Right atrium auricular region (tissue), 2 donors: ENCODE measurements at places on chromosomes 6 and 20. TPM values are rescaled to one million over a fixed set of nuclear protein-coding genes. Genes with fewer than 3 reads are reported as not detected.

DNA sequence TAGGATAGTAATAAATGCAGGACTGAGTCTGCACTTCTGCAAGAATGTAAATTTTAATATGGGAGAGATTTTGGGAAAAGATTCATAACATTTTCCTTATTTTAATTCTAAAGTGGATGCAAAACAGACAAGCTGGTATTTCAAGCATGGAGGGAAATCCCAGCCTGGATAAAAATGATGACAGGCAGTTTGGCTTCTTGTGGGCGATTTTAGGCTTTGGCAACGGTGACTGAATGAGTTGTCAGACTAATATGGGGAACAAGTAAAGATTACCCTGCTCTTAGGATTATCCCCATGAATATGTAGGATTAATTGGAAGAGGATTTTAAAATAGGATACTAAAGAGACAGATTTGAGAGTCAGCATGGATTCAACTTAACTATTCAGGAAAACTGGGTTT, 21.0 kb downstream of the OGFRL1 start:
- no peak for DNase-seq

DNA sequence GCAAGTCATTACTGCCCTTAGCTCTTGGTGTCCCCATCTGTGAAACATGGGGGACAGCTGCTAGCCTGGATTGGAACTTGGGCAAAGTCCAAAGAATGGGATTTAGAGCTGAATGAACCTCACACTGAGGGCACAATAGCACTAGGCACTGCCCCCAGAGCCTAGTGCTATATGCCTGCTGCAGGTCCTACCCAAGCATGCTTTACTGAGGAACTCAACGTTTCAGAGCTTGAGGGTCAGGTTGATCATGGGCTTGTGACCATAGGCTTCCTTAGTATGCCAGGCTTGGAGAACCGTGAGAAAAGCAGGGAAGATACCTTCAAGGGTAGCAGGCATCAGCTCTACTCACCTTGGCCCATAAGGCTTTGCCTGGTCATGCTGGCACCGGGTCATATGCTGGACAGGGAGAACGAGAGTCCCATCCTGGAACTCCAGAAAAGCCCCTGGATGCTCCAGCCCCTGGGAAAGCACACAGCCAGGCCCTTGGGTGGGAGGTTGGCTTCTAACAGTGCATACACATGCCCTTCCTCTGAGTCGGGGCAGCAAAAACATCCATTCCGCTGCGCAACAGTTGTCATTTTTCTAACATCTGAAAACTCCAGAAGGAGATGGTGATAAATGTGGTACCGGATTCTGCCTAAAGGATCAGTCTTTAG, 29.7 kb downstream of the EIF2S2 start:
- DNase-seq, result no peak

- no peak for DNase-seq
These were observed 193.3 kb downstream of the CLIC5 start for GRCh38 chr6:45822246-45822812.

DNA sequence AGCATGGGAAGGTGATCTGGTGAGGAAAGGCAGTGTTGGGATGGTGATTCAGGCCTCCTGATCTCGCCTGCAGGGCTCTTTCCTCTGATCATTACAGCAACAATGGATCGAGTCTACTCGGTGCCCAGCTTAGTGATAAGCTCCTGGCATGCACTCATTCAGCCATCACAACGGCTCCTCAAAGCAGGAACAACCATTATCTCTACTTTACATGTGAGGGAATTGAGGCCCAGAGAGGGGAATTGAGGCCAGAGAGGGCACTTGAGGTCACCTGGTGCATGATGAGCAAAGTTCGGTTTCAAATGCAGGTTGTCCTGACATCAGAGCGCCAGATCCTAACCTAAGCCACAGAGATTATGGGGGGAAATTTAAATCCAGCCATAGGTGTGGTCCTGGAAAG, 42.0 kb upstream of the BPIFA2 start:
- no peak for DNase-seq

- DNase-seq, result no peak
These were observed 97.2 kb upstream of the MAP7 start for GRCh38 chr6:136647363-136647852.

- DNase-seq, result no peak
These were observed 9.1 kb downstream of the GPR6 start for GRCh38 chr6:109987196-109987595.

GRCh38 chr6:87210979-87211378, 55.6 kb downstream of the ZNF292 start:
- DNase-seq, result no peak

DNA sequence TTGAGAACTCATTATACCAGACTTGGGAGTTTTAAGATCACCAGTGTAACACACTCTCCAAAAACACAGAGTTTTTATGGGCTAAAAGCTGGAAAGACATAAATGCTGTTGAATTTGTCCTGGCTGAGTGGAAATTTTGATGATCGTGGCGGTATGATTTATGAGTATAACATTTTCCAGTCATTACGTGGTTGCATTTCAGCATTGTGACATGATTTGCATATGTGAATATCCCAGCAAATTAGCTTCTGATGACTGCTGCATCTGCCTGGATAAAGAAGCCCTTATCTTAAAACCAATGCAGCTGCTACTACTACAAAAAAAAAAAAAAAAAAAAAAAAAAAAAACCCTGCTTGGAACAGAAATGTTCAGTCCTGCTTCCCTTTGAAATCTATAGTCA, 850.9 kb downstream of the TFAP2A start:
- DNase-seq, result no peak

DNA sequence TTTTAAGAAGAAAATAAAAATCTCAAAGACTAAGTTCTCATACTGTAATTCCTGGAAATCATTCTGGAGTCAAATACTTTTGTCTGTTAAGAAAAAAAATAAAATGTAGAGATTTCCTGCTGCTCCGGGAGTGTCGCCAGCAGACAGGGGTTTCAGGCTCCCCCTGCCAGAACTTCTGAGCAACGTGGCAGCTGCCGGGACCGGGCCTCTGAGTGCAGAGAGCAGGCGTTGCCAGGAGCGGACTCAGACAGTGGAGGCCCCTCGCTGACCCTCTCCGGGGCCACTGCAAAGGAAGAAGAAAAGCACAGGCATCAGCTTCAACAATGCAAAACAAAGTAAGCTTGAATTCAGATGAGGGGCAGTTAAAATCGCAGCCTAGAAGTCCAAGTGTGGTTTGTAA, 95.5 kb downstream of the THBS2 start:
- no peak for DNase-seq

DNA sequence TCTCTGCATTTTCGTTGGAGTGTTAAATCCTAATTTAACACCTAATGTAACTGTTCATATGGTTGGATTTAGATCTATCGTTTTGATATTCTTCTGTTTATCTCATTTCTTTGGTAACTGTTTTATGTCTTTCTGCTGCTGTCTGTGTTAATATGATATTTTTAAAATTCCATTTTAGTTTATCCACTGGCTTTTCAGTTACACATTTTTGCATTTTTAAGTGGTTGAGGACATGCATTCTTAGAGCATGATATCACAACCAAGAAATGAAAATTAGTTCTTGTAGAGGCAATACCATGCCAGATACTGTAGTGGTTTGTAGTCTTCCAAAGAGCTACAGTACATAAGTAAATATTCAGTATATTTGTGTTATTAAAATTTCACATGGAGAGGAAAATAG, 58.6 kb downstream of the LIN28B start:
- DNase-seq, result no peak

- DNase-seq, result no peak
These were observed 110.1 kb upstream of the SIM1 start for GRCh38 chr6:100574836-100575235.

DNA sequence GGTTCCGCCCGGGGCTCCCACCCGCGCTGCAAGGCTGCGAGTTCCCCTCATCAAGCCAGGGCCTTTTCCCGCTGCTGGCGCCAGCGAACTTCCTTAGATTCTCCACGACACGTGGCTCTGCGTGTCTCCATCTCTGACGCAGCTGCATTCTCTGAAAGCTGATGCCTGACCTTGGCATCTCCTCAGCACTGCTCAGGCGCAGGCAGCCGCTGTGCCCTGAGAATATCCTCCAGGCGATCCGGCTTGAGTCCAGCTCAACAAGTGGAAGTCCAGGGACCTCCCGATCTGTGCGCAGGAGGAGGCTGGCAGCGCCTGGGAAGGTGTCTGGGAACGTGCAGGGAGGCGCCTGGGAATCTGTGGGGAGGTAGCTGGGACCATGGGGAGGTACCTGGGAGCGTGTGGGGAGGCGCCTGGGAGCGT, 171.2 kb upstream of the THBS2 start:
- no peak for DNase-seq

DNA sequence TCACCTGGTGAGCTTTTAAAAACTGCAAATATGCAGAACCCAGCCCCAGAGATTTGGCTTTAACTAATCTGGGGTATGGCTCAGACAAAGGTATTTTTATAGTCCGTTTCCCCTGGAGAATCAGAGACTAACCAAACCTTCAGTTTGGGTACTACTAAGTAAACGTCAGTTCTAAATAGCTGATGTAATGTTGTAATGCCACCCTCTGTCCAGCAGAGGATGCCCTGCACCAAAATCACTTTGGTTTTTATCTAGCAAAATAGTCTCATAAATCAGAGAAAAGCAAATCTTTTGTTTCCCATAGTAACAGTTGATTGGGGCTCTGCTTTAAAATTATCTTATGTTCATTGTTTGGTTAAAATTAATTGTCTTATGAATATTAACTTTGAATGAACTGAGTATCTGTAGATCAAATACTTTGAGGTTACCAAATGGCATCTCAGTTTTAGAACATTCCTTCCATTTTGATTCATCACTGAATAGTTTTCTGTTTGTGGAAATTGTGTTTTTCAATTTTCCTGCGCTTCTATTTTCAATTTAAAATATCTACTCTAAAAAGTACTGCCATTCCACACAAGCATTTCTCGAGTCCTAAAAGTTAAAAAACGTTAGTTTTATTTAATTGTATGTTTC, 278.3 kb upstream of the PLCB4 start:
- DNase-seq, result no peak

The TNNC2 gene
- not detected for total RNA-seq

The TMEM74B gene
- total RNA-seq, result 0.83 TPM

The PPARD gene
- total RNA-seq, result 11.0 TPM
